Stimulated activated naive CD8-positive, alpha-beta T cell treated with anti-CD3 and anti-CD28 coated beads, Interleukin-15, Interleukin-2, amounts not matched to agents 100 U/mL and 50 U/mL, for 24 hours (primary cell): ENCODE measurements at places on chromosomes 16 and 17.

- peak; percentile 70 for DNase-seq
Observed at GRCh38 chr17:78131172-78132083, 857 bp downstream of the TMC8 start.

- no peak for DNase-seq
Observed at GRCh38 chr16:66050991-66051390, 315.5 kb upstream of the CDH5 start.

GRCh38 chr16:3651461-3652372 is 2.8 kb upstream of the DNASE1 start:
- no peak for DNase-seq

DNA sequence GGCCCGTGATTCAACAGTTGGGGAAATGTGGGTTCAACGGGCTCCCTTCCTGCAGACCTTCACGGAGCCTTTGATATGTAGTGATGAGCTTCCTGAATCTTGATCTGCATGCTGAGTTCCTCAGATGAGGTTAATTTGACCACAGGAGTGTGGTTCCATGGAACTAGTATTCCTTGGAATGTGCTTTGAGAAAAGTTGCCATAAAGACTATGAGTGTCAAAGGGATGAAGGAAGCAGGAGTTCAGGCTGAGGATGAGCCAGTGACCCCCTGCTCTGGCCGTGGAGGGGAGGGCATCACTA is 229.2 kb downstream of the MSI2 start:
- DNase-seq, result no peak

- DNase-seq, result no peak
Observed at GRCh38 chr17:31434727-31435050, 43.2 kb downstream of the RAB11FIP4 start.

GRCh38 chr17:3690094-3690715 is 5.8 kb downstream of the P2RX5 start:
- DNase-seq, result no peak

- peak; percentile 44 for DNase-seq
Observed at GRCh38 chr16:67668495-67669157, 2.0 kb downstream of the C16orf86 start.

DNA sequence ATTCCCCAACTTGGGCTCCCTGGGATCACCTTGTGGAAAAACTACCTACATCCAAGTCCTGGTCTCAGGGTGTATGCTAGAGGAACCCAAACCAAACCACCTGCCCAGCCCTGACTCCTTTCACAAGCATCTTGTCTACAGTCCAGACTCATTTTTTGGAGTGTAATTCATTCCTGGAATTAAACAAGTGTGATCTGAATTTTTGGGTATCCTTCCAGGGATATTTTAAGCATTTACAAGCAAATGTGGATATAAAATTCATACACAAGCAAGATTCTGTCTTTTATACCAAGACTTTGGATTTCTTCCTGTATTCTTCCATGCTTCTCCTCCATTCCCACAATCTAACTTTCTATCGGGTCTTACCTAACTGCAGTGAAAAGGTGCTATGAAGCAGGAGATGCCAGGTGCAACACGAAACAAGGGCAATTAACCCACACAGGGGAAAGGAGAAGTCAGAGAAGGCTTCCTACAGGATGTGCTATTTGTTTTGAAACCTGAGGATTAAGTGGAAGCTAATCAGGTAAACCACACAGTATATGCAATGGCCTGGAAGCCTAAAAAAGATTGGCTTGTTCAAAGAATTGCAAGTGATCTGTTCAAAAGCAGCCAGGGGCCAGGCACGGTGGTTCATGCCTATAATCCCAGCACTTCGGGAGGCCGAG is 417.2 kb upstream of the C16orf82 start:
- DNase-seq, result no peak

- no peak for DNase-seq
Observed at GRCh38 chr16:49547448-49547847, 173.8 kb downstream of the C16orf78 start.
